RPMI8226 (cell line): ENCODE measurements at places on chromosomes 2 and 18.

DNA sequence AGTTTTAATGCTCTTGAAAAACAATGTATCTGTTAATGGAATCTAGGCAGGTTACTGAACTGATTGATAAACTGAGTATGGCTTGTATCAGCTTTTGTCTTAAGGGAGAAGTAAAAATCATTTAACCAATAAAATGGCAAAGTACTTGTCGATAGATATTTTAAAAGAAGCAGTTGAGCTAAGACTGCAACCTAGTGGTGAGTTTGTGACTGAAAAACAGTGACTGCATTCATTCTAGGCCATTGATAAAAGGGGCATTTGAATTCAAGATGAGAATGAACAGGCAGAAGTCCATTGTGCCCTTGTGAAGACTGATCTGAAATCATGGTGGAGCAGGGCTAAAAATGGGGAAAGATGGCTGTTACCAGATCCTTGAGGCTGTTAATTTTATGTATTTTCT, 59.4 kb upstream of the MSTN start:
- DNase-seq: peak; percentile 19

DNA sequence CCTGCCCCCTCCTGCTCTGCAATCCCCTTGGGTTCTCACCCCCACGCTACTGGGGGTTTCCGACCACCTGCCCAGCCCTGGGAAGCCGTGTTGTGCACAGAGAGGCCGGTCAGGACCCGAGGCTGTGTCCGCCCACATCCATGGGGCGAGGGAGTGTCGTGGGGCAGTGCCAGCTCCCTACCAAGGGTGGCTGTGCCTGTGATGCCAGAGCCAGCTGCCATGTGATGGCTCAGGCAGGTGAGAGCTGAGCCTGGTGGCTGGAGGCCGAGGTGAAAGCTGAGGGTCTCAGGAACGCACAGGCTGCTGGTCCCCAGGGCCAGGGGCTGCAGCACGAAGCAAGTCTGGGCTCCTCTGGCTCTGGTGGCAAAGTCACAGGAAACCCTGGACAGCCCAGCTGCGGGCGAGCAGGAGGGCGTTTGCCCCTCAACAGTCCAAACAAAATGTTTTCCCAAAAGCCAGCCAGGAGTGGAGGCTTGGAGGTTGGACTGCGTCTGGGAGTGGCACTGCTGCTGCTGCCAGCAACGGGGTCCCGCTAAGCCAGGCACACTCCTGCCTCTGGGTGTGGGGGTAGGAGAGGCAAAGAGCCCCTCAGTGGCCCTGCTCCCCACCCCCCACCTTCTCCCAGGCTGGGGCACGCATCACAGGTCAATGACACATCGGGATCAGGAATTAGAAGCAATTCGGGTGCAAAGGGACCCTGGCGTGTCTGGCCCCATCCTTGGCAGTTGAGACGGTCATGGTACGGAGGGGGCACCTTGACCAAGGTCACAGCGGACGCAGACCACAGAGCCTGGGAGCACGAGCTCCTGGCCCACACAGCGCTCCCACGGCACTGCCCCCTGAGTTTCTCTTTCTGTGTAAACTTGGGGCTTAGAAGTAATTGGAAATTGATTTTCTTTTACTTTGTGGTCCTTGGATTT, 72.4 kb upstream of the GPC1 start:
- no peak for DNase-seq

DNA sequence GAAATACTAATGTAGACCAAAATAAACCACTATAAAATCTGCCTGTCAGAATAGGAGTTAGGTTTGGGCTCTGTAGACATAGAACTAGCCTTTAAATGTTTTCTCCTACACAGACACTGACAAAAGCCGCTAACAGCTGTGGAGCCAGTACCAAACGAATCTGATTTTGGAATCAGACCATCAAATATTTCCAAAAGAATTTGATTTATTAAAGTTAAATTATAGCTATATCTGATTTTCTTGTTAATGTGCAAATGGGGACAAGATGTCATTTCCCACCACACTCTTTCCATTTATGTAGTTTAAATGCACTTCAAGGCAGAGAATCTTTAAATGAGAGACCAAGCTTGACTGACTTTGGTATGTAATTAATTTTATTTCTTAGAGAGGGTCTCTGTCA, 343.4 kb upstream of the FIGN start:
- DNase-seq: no peak

DNA sequence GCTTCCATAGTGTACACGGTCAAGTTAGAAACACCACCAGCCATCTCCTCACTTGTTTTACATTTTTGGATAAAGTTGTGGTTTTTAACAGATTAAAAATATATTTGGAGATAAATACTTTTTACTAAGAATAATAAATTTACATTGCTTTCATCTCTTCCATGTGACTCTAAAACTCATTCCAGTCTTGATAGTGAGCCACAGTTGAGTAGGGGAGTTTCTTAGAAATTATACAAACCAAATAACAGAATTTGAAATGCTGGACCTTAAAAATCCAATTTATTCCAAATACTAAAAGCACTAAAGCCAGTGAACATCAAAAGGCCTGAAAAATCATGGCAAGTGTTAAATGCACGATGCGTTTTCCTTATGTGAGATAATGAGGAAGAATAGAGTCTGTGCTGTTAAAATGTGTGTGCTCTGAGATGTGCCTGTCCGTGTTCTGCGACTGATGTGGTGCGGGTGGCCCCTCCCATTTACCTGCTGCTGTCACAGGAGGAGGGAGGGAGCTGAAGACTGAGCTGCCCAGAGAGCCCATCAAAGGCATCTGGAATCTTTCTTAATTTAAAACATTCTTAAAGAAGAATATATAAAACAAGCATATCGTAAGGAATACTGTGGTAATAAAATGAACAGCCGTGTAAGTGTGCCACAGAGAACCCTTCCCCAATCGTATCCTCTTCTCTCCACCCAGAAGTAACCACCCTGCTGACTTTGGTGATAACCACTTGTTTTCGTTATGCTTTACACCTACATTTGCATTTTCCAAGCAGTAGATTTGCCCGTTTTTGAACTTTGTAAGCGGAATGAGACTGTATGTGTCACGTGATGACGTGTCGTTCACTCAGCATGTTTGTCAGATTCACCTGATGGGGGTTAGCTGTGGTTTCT, 57.0 kb upstream of the TXNDC2 start:
- DNase-seq: no peak

- DNase-seq: no peak
These were observed 26.1 kb upstream of the RAB1A start for GRCh38 chr2:65156041-65156440.

DNA sequence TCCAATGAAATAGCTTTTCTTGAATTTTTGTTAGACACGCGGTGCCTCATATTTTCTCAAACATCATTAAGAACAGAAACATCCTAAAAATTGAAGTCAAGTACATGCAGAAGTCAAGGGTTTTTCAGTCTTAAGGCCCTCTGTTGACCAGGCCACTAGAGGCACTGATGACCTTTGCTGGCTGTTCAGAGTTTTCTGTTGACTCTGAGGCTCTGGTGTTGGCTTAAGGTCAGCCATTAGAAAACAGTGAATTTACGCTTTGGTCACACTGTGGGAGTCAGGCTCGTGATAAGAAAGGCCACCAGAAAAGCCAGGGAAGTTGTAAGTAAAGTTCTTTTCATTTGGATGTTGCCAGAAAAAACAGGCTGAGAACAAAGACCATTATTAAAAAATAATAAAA, 5.8 kb upstream of the UPP2 start:
- DNase-seq: no peak

GRCh38 chr18:49846361-49846662, 33.0 kb upstream of the ACAA2 start:
- no peak for DNase-seq

DNA sequence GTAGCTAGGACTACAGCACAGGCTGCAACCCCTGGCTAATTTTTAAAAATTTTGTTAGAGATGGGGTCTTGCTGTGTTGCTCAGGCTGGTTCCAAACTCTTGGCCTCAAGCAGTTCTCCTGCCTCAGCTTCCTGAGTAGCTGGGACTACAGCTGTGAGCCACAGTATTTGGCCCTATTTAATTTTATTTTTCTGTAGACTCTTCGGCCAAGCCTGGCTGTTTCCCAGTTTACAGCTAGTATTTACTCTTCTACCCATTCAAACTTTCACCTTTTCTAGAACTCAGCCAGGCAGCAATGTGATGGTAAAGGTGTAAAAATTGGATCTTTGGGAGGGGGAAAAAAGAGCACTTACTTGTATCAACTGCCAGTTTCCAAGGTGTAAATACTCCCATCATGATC, 35.3 kb downstream of the SH3RF3 start:
- DNase-seq: no peak

- no peak for DNase-seq
These were observed 9.5 kb downstream of the BIN1 start for GRCh38 chr2:127097471-127097765.

GRCh38 chr2:85423525-85423924, 5.0 kb downstream of the SH2D6 start:
- peak; percentile 70 for DNase-seq

GRCh38 chr2:220241423-220241822, 614.0 kb downstream of the SLC4A3 start:
- no peak for DNase-seq

GRCh38 chr2:558302-558642, 118.9 kb downstream of the TMEM18 start:
- DNase-seq: no peak

DNA sequence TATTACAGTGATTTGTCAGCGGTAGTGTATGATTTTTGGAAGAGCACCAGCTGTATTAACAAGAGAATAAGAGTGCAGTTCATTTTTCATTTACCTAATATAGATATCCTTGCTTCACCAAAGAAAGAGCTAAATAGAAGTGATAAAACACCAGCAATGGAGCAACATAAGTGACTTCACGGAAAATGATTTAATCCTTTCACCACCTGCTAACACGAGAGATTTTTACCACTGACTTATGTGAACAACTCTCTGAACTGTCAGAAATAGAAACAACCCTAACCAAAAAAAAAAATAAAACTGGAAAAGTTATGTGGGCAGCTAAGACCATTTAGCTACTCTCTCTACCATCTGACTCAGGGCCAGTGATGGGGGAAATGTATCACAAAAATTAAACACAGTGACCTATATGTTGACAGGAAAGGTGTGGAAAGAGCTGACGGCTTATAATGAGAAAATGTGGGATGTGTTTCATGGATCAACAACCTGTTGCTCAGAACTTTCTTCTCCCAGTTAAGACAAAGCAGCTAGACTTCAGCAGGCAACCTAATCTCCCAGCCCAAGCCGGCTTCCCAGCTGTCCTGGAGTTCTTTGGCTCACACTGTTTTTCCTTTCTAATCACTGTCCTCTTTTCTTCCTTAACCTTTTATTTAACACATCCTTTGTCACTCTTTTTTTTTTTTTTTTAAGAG, 272.7 kb downstream of the SS18 start:
- DNase-seq: no peak

GRCh38 chr2:141946016-141946415, 184.8 kb downstream of the LRP1B start:
- DNase-seq: no peak

DNA sequence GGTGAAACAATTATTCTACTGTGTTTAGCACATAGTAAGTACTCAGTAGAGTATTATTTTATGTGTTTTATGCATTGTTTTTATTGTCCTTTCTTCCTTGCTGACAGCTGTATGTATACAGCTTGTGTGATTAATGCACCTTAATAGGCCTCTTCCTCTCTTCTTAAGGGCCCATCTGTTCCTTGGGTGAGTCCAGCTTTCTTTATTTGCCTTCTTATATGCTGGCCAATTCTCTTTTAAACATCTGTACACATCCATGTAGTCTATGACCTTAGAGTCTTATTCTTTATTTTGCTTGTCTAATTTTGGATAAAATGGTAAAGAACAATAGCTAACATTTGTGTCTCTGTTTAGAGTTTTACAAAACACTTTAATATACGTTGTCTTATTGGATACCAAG, 333.7 kb upstream of the MEIS1 start:
- DNase-seq: no peak

DNA sequence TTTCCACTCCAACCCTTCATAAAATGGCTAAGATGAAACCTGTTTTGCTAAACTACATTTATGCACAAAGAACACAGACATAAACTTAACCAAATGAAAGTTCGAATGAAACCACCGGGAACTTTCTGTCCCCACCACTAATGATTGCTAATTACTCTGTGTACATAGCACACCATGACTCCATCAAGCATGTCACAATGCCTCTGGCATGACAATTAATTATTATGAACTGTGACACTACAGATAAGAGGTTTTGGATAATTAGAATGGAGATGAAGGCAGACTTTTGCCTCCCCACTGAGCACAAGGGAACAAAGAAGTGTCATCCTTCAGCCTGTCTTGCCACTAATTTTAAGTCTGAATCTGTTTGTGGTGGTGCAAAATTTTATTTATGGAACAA, 1.5 kb downstream of the DAPL1 start:
- no peak for DNase-seq

DNA sequence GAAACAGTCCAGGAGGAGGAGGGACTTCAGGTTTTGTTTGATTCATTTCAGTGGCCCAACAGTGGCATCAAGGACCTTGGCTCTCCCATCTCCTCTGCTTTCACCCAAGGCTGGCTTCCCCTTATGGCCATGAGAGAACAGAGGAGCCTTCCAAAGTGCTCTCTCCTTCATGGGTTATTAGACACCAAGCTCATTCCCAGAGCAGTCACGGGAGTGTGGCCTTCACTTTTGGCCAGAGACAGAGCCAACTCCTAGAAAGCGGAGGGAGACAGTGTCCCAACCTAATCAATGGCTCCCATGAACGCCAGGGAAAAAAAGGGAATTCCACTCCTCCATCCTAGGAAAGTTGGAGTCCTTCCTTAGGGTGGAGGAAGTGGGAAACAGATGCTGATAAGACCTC, 871 bp upstream of the DUSP28 start:
- no peak for DNase-seq

GRCh38 chr2:43777306-43777926, 3.6 kb downstream of the DYNC2LI1 start:
- no peak for DNase-seq

DNA sequence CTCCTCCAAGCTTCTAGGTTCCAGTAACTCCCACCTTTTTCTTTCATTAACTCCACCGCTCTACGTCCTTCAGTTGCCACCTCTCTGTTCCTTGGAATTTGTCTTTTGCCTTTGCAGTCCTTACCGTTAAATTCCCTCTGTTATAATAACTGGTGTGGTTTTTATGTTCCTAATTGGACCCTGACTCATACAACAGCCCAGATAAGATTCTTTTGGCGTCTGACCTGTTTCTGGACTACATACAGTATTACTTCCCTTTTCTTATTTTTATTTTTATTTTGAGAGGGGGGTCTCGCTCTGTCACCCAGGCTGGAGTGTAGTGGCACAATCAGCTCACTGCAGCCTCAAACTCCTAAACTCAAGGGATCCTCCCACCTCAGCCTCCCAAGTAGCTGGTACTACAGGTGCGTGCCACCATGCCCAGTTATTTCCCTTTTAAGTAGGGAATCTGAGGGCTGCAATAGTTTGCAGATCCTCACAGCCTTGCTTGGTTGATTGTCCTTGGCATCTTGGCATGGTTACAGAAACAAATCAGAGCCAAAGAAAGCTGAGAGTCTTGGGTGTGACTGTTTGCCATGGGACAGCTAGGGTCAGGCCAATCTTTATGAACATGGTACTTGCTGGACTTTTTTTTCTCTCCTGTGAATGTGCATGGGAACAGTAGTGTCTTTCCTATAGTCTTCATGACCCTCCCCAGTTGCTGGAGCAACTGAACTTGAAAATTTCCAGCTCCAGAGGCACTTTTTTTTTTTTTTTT, 22.0 kb downstream of the TCF23 start:
- no peak for DNase-seq

GRCh38 chr2:121791801-121792221, 36.4 kb downstream of the TSN start:
- DNase-seq: no peak

GRCh38 chr2:101125374-101125773, 25.8 kb downstream of the TBC1D8 start:
- no peak for DNase-seq
